ENCODE measurements at places on chromosomes 12 and 14.
A peak's percentile ranks its signal among the peaks of the same experiment; 100 is the strongest.

DNA sequence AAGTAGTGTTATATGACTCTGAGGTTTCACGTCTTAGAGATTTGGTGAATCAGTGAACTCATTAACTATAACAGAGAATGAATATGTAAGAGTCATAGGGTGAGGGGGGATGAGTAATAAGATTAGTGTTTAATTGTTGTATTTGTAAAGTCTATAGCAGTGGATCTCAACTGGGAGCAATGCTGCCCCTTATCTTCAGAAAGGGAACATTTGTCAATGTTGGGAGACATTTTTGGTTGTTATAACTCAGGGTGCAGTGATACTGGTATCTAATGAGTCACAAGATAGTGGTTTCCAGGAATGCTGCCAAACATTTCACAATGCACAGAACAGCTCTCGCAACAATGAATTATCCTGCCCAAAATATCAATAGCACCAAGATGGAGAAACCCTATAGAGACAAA, 1193.7 kb downstream of the GALC start:
- DNase-seq = no peak

DNA sequence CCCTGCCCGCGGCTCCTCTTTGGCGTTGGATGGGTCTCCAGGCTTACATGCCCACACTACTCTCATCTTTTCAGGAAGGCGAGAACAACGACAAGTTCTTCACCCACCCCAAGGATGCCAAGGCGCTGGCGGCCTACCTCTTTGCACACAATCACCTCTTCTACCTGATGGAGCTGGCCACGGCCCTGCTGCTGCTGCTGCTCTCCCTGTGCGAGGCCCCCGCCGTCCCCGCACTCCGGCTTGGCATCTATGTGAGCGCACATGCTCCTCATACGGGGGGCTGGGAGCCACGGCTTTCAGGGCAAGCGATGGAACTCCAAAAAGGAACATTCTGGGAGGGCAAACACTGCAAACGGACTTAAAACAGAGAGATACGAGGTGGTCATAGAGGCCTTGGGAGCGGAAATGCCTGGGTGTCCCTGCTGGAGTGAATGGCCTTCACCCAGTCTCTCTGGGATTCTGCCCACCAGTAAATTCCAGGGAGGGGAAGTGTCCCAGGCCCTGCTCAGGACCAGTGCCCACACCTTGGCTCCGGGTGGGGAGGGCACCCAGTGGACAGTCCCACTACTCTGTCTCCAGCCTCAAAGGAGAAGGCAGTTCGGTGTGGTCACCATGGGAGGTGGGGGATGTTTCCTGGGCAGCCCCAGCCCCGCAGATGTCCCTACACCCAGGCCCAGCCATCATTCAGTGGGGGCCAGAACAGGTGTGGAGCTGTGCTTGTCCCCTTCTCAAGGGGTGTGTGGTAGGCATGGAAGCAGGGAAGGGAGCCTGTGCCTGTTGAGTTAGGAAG, 45.0 kb downstream of the TPCN1 start:
- no peak for DNase-seq

DNA sequence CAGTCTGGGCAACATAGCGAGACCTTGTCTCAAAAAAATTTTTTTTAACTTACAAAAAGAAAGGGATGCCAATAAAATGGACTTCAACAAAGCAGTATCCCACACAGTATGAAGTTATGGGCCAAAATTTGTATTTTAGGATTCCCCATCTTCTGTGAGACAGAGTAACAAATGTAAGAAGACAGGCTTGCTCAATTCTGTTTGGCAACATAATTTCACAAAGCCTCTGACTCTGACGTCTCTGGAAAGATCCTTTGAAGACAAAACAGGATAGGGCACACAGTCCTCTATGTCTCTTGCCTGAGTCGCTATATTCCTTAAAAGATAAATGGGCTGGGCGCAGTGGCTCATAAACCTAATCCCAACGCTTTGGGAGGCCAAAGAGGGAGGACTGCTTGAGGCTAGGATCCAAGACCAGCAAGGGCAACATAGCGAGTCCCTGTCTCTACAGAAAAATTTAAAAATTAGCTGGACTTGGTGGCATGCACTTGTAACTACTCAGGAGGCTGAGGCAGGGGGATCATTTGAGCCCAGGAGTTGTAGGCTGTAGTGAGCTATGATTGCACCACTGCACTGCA, 1.1 kb upstream of the HOMEZ start:
- DNase-seq = no peak

DNA sequence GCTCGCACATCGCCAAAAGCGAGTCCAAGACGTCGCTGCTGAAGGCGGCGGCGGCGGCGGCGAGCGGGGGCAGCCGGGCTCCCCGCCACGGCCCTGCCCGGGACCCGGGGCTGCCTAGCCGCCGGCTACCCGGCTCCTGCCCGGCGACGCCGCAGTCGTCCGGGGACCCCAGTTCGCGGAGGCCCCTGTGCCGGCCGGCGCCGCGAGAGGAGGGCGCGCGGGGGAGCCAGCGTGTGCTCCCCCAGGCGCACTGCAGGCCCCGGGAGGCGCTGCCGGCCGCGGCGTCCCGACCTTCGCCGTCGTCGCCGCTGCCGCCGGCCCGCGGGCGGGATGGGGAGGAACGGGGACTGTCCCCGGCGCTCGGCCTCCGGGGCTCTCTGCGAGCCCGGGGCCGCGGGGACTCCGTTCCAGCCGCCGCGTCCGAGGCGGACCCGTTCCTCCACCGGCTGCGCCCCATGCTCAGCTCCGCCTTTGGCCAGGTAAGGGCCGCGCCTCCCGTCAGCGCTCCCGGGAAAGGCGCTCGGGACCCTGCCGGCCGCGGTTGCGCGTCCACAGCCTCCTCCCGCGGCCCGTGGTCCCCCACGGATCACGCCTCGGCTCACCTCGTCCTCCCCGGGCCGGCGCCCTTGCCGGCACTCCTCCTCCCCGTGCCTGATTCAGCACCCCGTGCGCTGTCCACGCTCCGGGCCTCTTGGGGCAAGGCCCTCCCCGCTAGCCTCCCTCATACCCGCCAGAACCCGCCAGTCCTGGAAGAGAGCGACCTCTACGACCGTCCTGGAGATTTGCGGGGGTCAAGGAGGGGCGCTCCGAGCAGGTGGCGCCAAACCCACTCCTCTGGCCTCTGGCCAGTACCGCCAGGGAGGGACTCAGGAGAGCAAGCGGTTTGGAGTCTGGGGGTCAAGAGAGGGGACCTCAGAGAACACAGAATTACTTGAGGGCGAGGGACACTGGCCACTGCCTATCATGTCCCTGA, 721 bp downstream of the CABP1 start:
- DNase-seq = peak; percentile 46

GRCh38 chr12:78835493-78835892, 29.1 kb upstream of the SYT1 start:
- DNase-seq = no peak

GRCh38 chr12:51839310-51839947, 9.1 kb downstream of the FIGNL2 start:
- no peak for DNase-seq

- no peak for DNase-seq
Observed at GRCh38 chr12:51429700-51430099, 5.1 kb downstream of the SLC4A8 start.

DNA sequence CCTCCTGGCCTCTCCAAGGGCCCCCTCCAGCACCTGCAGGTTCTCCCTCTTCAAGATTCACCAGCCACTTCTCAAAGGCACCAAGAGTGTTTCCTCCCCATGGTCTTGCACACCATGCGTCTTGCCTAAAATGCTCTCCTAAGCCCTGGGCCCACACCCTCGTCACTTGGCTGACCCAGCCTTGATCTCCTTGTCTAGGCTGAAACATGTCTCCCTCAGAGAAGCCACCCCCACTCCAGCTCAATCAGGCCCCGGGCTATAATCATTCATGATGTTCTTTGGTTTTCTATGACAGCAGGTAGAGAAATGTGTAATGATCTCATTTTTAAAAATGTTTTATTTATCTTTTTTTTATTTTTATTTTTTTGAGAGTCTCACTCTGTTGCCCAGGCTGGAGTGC, 88.1 kb downstream of the EFCAB11 start:
- DNase-seq = no peak

DNA sequence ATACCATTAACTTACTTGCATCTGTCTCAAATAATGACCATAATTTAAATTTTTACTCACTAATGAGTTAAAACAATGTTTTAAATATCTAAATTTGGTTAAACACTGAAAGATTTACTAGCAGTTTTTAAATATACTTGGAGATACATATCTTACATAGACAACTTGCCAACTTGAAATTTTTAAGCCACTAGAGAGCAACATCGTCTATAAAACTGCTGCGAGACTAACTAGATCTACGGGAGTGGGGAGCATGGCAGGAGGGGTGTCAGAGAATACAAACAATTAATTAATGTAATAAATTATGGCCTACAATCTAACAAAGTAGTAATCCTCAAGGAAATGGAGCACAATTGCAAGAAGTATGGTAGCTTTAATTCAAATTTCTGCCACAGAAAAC, 120.4 kb downstream of the LRRIQ1 start:
- DNase-seq = no peak

DNA sequence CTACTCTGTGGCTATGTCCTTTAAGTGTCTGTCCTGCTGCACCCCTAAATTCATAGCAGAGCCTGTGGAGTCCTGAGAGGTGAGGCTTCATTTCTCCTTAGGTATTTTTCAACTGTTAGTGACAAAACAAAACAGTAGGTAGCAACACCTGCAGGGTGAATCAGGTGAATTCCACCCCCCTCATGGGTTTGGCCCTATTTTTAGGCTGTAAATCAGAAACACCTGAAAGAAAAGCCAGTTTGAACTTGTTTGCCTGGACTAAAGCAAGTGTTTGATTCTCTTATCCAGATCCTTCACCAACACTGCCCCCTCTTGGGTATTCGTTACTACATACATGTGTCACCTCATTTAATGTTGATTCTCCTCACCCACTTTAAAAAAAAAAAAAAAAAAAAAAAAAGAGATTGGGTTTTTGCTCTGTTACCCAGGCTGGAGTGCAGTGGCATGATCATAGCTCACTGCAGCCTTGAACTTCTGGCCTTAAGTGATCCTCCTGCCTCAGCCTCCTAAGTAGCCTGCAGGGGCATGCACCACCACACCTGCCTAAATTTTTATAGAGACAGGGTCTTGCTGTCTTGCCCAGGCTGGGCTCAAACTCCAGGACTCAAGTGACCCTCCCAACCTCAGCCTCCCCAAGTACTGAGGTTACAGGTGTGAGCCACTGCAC, 10.3 kb downstream of the TBPL2 start:
- DNase-seq = peak; percentile 62

DNA sequence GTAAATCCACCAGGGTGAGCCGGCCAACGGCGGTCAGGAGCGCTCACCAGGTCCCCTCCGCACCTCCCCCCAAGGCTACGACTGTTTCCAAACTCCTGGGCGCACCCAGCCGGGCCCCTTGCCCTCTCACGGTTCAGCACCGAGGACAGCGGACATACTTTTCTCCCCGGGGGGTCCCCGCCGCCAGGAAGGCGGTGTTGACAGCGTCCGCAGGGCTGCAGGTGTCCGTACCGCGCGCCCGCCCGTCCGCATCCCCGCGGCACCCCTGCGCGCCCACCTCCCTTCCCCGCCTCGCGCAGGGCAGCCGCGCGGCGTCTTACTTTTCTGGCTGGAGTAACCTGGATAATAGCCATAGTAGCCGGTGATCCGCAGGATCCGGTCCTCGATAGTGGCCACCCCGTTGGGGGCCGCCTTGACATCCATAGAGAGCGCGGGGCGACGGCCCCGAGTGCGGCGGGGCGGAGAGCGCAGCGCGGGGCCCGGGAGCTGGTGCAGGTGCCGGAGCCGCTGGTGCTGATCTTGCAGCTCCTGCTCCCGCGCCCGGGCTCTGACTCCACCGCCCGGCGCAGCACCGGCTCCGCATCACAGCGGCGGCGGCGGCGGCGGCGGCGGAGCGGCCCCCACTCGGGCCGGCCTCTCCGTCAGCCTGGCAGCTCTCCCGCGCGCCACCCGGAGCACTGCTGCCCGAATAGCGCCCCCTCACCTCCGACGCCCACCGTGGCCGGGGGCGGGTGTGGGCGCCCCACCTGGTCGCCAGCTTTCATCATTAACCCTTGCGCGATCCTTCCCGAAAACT, at the start of gene SLC35F4:
SLC35F4 (minus strand) TSS at position 690 of the 796 bp plus-strand sequence.
- no peak for DNase-seq

- no peak for DNase-seq
Observed at GRCh38 chr14:55382483-55382882, 29.1 kb downstream of the ATG14 start.

- peak; percentile 42 for DNase-seq
Observed at GRCh38 chr12:30985814-30986452, 59.4 kb downstream of the TSPAN11 start.

GRCh38 chr12:84741692-84742091, 170.9 kb downstream of the SLC6A15 start:
- DNase-seq = no peak

DNA sequence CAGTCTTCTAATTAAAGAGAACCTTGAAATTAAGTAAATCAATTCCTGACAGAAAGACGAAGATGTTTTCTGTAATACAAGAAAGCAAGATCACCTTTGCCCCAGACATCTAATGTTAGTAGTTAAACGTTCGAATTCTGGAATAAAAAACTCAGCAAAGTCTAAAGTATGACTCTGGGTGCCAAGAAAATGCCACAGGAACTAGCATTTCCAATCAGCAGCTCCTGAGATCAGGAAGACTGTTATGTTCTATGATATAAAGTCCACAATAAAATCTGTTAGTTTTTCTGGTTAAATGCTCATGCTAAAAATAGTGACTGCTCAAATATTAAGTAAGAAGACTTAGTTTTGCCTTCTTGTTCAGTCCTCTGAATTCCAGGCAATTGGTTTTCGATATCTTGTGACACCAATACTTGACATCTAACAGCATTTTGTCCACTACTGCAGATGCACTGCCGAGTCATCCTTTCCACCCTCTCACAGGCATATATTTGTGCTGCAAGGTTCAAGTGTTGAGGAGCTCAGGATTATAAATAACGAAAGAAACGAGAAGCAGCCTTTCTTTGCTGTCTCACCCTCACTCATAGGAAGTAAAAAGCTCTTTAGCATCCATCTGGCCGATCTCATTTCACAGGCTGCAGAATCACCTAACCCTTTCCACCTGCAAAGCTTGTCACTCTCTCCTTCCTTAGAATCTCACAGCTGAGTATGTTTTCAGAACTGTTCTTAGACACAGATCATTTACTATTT, 32.0 kb downstream of the SSH1 start:
- DNase-seq = no peak

DNA sequence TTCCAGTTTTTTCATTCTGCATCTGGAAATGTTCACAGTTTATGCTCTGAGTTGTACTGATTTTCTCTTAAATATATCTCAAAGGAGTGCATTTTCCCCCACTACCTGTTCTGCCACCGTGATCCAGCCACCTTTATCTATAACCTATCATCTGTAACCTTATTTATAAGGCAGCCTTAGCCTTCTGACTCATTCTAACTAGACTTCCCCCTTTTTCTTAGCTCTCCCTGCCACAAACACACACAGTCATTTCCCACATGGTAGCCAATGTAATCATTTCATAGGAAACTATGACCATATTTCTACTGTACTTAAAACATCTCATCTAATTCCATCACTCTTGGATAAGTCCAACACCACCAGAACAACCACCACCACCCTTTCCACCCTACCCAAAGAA, 10.8 kb upstream of the GYS2 start:
- DNase-seq = no peak

- no peak for DNase-seq
Observed at GRCh38 chr14:75182821-75183220, 6.4 kb upstream of the TMED10 start.

DNA sequence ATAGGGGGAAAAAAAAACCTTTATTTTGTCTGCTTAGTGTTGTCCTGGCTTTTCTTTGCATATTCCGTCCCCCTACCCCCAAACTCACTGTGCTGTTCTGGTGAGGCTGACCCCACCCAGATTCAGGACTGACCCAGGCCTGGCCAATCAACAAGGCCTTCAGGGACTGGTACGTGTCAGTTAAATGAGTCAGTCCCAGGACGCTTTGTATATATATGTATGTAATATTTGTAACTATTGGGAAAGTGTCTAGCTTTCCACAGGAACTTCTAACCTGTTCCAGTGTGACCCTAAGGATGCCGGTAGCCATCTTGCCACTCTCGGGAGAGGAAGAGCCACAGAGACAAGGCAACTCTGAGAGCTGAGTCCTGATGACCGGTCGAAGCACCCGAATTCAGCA, 107.4 kb downstream of the VCPKMT start:
- peak; percentile 47 for DNase-seq
